Activated naive CD4-positive, alpha-beta T cell (primary cell): ENCODE measurements at places on chromosomes 4 and X.

- DNase-seq = no peak
Observed at GRCh38 chr4:88010966-88011365, 3.5 kb downstream of the PKD2 start.

DNA sequence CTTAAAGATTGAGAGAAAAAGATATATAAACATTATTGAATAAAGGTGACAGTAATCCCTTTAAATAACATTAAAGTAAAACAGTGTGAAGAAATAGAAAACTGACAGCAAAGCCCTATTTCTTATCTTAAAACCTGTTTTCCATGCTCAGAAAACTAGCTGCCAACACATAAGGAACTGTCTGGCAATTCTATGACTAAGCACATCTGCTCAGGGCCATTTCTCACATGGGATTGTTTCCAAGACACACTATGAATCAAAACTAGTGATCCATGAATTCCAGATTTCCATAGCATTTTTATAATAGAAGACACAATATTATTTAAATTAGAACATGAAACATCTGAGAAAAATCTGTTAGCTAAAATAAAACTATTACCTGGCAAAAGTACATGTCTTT, 113.4 kb downstream of the SCLT1 start:
- DNase-seq = no peak

DNA sequence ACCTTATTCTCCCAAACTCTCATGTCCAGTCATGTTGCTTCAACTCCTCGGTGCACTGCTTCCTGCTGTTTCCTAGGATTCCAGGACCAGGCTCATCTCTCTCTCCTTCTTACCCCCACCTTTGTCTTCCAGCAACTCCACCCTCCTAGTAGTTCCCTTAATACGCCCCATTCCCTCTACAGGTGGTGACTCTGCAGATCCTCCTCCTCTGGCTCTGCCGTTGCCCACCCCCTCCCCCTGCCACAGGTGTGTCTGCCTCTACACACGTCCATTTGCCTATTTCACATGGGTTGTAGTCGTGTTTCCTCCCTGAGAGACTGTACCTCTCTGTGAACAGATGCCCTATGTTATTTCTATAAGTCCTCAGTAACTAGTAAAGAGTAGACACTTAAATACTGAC, 32.4 kb downstream of the CDS1 start:
- no peak for DNase-seq

- DNase-seq = no peak
Observed at GRCh38 chr4:176309772-176310171, 10.0 kb upstream of the SPCS3 start.

DNA sequence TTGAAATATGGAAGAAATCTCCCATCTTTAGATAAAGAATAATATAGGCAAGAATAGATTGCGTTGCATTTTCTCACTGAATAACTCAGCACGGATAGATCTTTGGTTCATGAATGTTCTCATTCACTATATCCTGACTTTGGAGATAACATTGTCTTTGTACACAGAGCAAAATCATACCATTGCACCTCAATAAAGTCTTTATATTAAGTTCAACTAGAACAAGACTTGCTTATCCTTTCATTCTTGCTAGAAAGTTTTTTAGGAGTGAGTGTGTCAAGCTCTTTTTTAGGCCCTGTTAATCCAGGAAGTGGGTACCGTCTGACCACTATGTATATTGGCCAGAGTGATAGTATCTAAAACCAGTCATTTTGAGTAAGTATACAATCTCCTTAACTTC, 658.7 kb downstream of the FSTL5 start:
- DNase-seq = no peak

GRCh38 chr4:124694306-124694705, 18.2 kb downstream of the ANKRD50 start:
- no peak for DNase-seq

DNA sequence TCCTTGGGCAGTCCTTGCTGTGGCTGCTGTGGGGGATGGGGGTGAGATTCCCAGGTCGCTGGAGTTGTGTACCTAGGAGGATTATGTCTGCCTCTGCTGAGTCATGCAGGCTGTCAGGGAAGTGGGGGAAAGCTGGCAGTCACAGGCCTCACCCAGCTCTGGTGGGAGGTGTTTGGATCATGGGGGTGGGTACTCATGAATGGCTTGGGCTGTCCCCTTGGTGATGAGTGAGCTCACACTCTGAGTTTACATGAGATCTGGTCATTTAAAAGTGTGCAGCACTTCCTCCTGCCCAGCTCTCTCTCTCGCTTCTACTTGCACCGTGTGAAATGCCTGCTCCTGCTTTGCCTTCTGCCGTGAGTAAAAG, 24.6 kb upstream of the PDLIM3 start:
- no peak for DNase-seq

- no peak for DNase-seq
Observed at GRCh38 chr4:159390648-159391047, 287.8 kb downstream of the RAPGEF2 start.

- no peak for DNase-seq
Observed at GRCh38 chr4:18536428-18536827, 514.9 kb upstream of the LCORL start.

DNA sequence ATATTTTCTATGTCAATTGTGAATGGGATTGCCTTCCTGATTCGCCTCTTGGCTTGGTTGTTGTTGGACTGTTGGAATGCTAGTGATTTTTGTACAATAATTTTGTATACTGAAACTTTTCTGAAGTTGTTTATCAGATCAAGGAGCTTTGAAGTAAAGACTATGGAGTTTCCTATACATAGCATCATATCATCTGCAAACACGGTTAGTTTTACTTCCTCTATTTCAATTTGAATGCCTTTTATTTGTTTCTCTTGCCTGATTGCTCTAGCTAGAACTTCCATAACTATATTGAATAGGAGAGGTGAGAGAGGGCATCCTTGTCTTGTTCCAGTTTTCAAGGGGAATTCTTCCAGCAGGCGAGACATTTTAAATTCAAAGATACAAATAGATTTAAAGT, 226.5 kb downstream of the FBXO8 start:
- no peak for DNase-seq

GRCh38 chrX:42602566-42602965, 175.4 kb downstream of the PPP1R2C start:
- no peak for DNase-seq

DNA sequence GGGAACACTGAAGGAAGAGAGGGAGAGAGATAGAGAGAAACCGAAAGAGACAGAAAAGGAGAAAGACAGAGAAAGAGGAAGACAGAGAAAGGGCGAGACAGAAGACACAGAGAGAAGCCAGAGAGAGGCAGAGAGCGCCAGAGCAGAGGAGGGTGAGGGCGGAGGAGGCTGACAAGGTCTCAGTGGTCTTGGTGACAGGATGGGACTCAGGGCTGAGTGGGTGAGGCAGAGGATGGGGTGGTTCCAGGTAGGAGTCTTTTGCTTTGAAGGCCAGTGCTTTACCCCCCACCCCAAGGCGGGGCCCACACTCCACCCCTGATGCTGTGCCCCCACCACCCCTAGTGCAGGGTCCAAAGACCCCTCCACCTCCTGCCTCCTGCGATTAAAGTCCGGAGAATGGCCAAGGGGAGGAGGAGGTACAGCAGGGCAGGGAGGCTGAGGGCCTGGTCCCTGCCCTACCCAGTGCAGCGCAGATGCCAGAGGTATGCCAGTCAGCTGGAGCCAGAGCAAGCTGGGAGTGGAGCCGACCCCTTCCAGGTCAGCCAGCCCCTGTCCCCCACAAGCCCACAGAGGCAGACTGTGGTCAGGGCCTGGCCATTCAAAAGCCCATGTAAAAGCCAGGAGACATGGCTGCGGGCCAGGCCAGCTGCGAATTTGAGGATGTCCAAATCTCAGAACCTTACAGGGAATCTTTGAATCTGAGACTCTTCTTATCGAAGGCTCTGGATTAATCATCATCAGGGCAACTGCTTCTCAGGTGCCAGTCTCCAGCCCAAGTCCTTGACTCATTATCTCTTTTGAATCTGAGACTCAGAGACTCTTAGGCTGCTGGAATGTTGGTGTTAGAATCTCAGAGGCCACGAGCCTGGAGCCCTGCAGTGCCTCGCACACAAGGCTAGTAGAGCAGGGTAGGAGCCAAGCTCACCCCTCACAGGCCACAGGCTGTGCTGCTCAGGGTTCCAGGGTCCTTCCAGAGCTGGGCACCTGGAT, 758 bp downstream of the IQSEC2 start:
- no peak for DNase-seq
